Stimulated activated CD4-positive, alpha-beta T cell treated with anti-CD3 and anti-CD28 coated beads, TNF-alpha, amount 100 ng/mL, for 24 hours (primary cell): ENCODE measurements at places on chromosomes 16 and 17.

DNA sequence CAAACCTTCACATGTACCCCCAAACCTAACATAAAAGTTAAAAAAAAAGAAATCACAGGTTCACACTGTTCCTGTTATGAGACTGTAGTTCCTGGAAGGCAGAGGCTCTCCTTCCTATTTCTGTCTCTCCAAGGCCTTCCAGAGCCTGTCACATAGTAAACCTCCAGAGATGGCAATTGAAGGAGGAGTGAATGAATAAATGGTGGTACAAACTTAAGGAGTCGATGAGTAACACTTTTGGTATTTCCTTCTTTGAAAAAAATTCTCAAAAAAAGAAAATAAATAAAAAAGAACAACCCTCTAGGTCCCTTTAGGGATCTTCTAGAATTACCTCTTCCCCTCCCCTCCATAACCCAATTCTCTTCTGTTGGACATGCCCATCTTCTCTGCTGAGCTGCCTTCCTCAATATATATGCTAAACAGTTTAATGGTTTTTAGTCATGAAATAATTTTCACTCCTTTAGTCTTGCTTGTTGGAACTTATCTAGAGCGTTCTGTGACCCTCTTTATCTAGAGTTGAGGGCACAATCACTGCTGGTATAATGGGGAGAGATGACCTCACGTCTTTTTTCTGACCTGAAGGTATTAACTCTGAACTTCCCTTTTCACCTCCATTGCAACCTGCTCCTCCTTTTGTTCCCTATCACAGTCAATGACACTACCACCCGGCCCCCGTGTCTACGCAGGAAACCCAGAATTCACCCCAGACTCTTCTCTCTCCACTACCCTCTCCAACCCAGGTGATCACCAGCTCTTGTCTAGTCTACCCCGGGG, 1.7 kb upstream of the TAF15 start:
- no peak for DNase-seq

DNA sequence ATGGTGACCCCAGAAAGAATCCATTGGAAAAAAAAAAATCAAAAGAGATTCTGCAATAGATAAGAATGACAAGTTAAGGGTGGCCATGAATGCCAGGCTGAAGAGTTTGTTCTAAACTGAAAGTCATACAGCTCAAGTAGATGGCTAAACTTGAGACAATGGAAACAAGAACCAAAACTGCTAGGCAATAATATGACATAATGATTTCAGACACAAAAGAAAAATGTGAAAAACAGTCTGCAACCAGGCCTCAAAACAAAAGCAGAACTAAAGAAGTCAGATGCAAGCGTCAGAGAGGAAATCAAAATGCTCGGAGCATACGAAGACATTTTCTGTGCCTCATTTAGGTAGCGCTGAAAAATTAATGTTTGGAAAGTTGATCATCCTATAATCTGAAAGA, 54.4 kb upstream of the YPEL2 start:
- no peak for DNase-seq

DNA sequence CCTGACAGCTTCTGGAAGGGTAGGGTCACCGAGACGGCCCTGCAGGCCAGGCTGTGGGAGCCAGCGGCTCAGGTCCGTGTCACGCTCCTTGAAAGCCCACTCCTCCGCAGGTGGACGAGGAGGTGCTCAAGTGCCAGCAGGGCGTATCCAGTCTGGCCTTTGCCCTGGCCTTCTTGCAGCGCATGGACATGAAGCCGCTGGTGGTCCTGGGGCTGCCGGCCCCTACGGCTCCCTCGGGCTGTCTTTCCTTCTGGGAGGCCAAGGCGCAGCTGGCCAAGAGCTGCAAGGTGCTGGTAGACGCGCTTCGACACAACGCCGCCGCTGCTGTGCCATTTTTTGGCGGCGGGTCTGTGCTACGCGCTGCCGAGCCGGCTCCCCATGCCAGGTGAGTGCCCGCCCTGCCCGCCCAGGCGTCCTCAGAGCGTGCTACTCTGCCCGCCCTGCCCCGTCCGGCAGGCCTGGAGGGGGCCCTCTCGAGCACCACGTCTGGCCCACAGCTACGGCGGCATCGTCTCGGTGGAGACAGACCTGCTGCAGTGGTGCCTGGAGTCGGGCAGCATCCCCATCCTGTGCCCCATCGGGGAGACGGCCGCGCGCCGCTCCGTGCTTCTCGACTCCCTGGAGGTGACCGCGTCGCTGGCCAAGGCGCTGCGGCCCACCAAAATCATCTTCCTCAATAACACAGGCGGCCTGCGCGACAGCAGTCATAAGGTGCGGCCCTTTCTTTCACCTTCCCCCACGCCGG, 1.3 kb downstream of the NAGS start:
- no peak for DNase-seq

DNA sequence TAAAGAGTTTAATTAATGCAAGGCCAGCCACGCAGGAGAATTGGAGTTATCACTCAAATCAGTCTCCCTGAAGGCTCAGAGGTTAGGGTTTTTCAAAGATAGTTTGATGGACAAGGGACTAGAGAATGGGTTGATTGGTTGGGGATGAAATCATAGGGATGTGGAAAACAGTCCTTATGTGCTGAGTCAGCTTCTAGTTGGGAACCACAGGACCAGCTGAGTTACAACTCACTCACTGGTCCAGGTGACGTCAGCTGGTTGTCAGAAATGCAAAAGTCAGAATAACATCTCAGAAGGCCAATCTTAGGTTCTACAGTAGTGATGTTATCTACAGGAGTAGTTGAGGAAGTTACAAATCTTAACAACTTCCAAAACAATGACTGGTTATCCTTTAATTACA, 47.6 kb downstream of the CPD start:
- no peak for DNase-seq

DNA sequence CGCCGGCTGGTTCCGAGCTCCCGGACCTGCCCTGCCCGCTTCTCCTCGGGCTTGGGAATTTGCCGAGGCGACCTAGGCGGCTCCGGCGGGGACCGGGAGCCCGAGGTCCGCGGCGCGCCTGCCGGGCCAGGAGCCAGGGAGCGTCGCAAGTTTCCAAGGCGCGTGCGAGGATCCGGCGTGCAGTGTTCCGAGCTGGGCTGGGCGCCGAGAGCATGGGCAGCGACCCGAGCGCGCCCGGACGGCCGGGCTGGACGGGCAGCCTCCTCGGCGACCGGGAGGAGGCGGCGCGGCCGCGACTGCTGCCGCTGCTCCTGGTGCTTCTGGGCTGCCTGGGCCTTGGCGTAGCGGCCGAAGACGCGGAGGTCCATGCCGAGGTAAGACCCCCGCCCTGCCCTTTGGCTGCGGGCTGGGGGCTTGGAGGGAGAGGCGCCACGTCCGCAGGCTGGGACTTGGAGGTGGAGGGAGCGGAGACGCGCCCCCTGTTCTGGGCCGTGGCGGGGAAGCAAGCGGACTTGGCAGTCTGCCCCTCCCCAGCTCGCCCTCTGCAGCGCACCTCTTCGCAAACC, 668 bp downstream of the MMP15 start:
- no peak for DNase-seq

- DNase-seq, result no peak
Measured at GRCh38 chr17:15447928-15448579, 19.4 kb downstream of the CDRT4 start.

DNA sequence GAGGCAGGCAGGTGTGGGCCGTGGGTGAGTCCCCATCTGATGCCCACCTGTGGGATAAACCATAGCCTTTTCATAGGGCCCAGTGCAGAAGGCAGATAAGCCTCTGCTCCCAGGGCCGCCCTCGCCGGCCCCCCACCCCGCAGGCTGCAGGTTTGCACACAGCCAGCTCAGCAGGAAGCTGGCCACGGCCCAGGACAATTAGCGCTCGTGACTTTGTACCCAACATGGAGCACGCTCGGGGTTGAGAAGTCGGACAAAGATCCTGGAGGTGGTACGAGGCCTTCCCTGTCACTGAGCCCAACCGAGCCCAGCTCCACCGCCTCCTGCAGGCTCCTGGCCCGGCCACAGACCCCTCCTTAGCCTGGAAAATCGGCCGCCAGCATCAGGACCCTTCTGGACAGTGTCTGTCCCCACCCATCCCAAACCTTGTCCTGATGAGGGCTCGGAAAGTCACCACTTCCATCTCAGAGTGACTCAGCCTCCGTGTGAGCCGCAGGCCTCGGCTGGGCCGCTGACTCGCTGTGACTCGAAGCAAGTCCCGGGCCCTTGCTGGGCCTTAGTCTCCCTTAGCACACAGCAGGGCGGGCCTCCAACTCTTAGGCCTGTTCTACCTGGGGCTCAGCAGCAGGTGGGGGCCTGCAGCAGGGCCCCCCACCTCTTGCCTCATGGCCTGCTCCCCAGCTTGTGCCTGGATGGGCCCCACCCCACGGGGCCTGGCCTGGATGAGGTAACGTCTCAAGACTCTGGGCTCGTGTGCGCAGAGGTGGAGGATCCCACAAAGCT, 22.7 kb downstream of the FAM83G start:
- no peak for DNase-seq

GRCh38 chr16:86015606-86016005, 116.6 kb downstream of the IRF8 start:
- DNase-seq, result no peak

DNA sequence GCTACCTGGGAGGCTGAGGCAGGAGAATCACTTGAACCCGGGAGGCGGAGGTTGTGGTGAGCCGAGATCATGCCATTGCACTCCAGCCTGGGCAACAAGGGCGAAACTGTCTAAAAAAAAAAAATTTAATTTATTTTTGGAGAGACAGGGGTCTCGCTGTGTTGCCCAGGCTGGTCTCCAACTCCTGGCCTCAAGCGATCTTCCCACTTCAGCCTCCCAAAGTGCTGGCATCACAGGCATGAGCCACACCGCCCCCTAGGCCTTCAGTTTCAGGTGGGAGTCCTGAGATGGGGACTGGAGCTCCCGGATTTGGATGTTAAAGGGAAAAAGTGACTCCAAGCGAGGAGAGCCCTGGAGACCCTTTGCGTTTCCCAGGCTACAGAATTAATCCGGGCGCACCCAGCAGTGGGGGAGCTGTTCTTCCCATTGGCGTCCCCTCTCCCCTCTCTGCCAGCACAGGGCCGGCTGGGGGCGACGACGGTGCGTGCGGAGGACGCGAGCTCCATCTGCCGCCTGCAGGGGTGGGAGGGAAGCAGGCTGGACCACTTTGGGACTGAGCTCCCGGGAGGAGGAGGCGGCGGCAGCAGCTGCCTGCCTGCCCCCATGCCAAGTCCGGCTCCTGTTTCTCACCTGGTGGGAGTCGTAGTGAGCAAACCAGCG, 49.3 kb upstream of the USP7 start:
- no peak for DNase-seq

DNA sequence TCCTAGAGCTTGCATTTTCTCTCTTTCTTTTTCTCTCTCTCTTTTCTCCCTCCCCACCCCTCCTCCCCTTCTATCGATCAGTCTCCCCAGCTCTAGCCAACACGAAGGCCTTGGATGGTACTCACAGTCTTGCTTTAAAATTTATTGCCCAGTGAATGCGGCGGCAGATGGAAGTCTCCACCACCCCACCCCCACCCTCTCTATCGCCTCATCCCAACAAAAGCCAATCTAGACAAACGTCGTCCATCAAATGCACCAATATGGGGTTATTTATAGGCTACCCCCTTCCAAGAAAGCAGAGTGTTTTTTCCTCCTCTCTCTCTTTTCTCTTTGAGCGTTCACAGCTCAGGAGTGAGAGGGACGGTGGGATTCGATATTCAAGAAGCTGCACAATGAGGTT, 10.5 kb upstream of the NGFR start:
- DNase-seq, result no peak

GRCh38 chr16:85570213-85570734, 42.8 kb upstream of the GSE1 start:
- DNase-seq, result no peak

DNA sequence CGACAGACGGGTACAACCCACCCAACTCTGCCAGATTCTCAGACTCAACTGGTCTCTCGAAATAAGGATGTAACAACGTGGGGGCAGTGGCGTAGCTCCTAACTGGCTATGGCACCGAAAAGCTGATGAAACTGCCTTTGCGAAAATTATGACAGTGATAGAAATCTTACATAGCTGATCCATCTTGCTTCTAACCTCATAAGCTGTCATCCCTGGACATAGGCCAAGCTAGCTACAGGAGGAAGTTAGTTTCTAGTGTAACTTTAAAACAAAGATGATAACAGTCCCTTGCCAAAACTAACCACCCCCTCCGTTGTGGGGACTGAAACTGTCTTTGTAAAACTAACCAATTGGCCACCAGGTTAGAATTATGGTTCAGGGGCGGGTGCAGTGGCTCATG, 220.1 kb downstream of the SLC39A11 start:
- DNase-seq, result no peak

DNA sequence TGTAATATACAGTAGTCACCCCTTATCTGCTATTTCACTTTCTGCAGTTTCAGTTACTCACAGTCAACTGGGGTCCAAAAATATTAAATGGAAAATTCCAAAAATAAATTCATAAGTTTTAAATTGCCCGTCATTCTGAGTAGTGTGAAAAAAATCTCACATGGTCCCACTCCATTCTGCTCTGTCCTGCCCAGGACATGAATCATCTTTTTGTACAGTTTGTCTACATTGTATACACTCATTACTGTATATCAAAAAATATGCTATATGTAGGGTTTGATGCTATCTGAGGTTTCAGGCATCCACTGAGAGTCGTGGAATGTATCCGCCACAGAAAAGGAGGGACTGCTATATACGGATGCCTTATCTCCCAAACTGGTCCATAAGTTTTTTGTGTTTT, 16.0 kb upstream of the APPBP2 start:
- no peak for DNase-seq

- no peak for DNase-seq
Measured at GRCh38 chr17:69725146-69725545, 310.6 kb downstream of the MAP2K6 start.

- DNase-seq, result no peak
Measured at GRCh38 chr16:12612598-12613101, 191.0 kb downstream of the CPPED1 start.

DNA sequence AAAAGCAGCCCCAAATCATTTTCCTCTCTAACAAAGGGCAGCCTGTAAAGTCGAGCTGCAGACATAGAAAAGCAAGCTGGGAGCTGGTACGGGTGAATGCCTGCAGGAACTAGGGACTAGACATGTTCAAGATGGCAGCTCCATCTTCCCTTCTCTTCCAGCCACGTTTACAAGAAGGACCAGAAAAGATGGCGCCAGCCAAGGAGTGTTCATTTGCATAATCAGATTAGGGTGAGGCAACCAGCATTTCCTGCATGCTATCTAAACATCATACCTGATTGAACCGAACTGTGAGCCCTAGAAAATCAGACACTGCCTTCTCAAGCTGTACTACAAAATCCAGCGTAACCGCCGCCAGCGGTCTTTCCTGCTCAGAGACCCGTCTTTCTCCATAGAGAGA, 896.8 kb downstream of the CDH11 start:
- DNase-seq, result no peak

GRCh38 chr17:12070561-12070960, 49.9 kb downstream of the MAP2K4 start:
- DNase-seq, result no peak

GRCh38 chr16:72876221-72876620, 171.7 kb downstream of the ZFHX3 start:
- peak; percentile 5 for DNase-seq

- no peak for DNase-seq
Measured at GRCh38 chr17:78384479-78385175, 6.2 kb downstream of the PGS1 start.

DNA sequence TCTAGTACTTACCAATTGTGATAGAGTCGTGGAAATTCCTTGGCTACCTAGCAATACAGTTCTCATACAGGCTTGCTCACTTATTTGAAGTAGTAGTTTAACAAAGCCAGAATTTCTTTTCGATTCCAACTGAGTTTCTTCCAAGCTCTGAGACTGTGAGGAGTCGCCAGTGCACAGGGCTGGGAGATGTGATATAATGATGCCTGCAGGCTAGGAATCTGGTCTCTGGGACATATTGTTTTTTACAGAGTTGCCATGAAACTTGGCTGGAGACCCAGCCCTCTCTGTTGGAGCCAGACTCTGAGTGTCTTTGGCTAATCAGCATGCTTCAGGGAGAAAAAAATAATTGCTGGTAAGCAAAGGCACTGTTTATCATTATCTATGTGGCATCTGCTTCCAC, 698.8 kb upstream of the GOT2 start:
- no peak for DNase-seq
